ENCODE measurements at places on chromosomes 2 and 18.

GRCh38 chr18:51039138-51040112 lies 9.4 kb downstream of the SMAD4 start:
- no peak for DNase-seq

DNA sequence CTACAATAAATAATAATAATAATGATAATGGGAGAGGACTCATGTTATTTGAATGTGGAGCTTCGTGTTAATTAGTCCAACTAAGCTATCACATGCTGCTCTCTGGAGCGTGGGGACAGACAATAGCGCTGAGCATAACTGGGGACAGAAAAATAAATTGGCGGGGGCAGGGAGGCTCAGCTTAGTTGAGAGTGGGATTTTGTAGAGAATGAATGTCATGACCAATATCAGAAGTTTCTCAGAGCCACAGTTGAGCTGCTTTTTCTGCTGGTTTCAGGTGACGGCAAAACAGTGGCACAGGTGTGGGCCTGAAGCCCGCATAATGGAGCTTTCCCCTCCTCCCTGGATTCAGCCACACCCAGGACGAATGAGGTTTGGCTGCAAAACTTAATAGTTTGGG lies 111.1 kb upstream of the CAB39 start:
- DNase-seq, result no peak

DNA sequence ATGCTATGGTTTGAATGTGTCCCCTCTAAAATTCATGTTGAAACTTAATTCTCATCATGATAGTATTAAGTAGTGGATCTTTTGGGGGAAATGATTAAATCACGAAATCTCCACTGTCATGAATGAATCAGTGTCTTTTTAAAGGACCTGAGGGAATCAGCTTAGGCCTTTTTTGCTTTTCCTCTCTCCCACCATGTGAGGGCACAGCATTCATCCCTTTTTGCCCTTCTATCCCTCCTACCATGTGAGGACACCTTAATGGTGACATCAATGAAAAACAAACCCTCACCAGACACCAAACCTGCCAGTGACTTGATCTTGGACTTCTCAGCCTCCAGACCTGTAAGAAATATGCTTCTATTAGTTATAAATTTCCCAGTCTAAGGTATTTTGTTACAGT lies 247.1 kb upstream of the UBE2E3 start:
- DNase-seq, result no peak

DNA sequence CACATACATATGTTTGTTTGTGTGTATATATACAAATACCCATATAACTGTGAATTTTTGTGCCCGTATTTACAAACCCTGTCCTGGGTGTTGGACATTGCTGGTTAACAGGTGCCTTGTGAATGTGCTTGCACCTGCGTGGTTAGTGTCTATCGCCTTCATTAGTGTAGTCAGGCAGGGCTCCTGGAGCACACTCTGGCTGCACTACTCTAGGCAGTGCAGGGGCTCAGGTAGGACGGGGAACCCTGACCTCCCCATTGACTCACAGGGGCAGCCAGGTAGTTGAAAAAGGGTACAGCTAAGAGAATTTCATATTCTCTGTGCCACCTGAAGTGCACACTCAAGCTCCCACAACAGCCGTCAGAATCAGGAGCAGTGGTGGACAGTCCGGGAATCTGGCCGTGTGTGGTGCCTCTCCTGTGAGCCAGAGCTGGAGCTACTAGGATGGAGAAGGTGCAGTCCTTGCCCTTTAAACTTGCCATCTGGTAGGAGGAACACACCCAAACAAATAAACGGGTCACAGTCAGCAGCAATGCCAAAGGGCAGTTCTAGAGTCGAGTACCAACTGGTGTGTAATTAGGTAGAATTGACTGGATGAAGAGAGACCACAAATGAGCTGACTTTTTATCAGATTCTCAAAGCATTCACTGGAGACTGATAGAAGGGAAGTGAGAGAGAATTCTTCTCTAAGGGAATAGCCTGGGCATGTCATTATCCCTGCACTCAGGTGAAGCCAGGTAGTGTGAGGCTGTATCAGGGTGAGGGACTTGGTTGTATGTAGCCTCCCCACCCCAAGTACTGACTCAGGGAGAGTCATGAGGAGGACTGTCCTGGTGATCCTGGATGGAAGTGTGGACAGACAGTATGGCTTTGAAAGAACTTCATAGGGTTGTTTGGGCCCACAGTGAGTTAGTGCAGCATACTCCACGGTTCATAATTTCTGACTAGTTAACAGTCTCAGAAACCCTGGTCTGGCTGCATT lies 44.1 kb downstream of the FARP2 start:
- DNase-seq, result no peak

All from HL-60 (cell line).